ENCODE measurements at places on chromosomes 12 and 14.
A peak's percentile ranks its signal among the peaks of the same experiment; 100 is the strongest.

DNA sequence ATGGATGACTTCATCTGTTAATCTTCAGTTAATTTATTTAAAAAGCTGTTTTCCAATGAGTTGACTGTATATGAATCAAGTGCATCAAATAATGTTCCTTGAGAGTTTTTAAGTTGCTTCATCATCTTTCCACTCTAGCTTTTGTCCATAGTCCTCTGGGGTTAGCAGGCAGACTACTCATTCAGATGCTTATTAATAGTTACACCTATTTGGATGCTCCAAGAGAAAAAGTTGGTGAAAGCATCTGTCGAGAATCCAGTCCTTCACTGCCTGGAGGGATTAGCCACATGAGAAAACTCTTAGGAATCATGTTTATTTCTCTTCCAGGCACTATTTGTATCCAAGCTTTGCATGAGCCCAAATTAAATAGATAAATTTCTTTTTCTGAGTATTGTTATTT, 70.2 kb downstream of the DACT1 start:
- no peak for DNase-seq

GRCh38 chr14:99513183-99513694, 32.0 kb downstream of the CCNK start:
- DNase-seq, result no peak

- DNase-seq, result no peak
Measured at GRCh38 chr12:42484996-42485395, 104.5 kb downstream of the PRICKLE1 start.

DNA sequence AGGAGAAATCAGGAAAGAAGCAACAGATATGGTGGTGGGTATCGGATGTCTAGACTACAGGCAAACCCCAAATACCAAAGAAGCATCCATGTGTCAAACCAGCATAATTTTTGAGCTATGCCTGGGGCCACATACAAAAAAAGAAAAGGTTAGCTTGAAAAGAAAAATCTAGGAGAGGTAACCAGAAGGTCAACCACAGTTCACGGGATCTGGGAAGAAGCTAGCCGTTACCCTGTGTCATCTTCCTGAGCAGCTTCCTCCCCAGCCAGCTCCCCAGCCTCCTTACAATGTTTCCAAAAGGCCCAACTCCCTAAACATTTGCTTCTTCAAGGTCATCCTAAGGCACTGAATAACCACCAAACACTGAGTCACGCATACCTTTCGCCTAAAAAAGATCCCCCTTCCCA, 3.1 kb downstream of the SINHCAF start:
- no peak for DNase-seq

GRCh38 chr12:44873898-44874297, 2.2 kb downstream of the NELL2 start:
- DNase-seq, result no peak

GRCh38 chr12:104526320-104526719, 69.6 kb downstream of the CHST11 start:
- DNase-seq, result no peak

DNA sequence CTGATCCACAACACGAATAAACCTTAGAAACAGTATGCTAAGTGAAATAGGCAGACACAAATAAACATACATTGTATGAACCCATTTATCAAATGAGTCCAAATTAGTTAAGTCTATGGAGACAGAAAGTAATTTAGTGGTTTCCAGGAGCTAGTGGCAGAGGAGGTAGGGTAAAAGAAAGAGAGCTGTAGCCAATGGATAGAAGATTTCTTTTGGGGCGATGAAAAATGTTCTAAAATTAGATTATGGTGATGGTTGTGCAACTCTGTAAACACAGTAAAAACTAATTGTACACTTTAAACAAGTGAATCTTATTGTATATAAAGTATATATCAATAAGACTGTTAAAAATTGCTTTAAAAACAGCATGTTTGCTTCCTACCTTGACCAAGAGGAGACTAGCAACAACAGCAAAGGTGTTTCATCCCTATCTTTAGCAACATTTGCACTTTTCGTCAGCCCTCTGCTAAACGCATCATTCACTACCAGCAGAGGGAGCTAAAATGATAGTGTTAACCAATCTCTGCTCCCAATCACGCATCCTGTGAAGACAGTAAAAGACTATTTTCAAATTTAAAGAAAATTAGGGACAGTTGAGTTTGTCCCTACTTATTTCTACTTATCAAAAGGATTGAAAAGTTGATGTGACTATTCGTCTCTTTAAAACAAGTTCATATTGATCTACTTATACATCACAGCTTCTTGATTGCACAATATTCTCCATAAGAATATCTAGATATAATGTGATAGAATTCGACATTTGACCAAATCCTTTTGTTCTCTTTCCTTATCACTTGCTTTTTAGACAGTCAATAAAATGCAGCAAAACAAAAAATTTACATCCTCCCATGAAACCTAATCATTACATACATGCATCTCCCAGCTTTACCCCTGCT, 24.0 kb upstream of the LGR5 start:
- no peak for DNase-seq

DNA sequence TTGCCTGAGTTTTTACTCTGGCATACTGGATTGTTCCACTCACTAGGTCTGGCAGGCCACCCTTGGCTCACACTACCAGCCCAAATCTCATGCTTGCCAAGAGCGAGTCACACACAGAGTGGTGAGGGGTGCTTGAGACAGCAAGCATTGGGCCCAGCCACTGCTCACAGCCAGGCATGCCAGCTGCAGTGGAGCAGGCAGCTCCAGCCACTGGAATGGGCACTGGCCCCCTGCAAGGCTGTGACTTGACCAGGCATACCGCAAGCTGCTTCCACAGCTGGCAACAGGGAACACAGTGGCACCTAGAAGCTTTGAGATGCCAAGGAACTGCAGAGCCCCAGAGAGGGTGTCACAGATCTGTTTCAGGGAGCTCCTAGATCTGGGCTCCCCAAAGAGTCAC, 488.5 kb downstream of the LRFN5 start:
- no peak for DNase-seq

- no peak for DNase-seq
Measured at GRCh38 chr12:49121047-49121696, 10.0 kb downstream of the TUBA1B start.

DNA sequence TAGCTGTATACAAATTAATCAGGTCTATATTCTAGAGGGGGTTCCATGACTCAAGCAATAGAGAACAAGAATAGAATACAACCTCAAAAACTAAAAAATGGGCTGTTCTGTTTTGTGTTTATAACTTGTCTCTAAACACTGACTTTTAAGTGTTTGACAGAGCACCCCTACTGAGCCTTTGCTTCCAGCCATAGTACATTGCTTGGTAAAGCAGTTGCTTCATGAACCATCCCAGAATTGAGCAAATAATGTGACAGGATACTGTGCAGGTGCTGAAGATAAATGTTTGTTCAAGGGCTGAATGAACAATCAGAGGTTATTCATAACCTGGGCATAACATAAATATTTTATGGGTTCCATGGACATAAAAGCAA, 11.5 kb downstream of the SPTSSA start:
- no peak for DNase-seq

GRCh38 chr12:79378496-79378895, 312.3 kb downstream of the PAWR start:
- no peak for DNase-seq

GRCh38 chr12:99092100-99092851, 447.2 kb downstream of the APAF1 start:
- no peak for DNase-seq

GRCh38 chr12:109991586-109991985, 4.6 kb downstream of the GIT2 start:
- no peak for DNase-seq

DNA sequence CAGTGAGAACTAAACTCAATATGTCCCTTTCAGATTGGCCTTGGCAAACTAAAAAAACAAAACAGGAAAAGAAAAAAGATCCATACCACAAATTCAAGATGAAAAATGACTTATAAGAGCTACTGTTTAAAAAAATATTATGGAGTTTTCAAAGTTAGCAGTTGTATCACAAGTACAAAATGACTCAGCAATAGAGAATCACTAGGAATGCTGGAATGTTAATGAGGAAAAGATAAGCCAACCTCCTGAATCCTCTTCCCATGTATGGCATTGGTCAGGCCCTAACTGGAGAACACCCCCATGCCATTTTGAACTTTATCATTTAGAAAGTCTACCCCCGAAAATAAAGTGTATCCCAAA, 62.2 kb downstream of the PPP1R36 start:
- no peak for DNase-seq

DNA sequence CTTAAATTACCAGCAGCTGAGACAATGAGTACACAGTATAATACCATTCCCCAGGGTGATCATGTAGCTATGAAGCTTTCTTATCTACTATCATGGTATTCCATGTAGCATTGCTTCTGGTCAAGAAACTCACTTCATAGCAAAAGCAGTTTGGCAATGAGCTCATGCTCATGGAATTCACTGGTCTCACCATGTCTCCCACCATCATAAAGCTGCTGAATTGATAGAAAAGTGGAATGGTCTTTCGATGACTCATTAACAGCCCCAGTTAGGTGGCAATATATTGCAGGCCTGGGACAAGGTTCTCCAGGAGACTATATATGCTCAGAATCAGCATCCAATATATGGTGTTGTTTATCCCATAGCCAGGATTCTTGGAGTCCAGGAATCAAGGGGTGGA, 553.7 kb downstream of the FOXG1 start:
- no peak for DNase-seq

DNA sequence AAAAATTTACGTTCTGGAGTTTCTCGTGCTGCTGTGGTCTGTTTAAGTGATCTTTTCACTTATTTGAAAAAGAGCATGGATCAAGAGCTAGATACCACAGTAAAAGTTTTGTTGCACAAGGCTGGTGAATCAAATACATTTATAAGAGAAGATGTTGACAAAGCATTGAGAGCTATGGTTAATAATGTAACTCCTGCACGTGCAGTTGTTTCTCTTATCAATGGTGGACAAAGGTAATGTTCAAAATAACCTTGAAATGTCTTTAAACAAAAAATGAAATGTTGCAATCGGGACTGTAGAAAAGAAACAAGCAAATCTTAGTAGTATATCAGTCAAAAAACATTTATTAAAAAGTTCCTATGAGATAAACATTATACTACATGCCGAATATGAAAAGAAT, 39.3 kb upstream of the PRPF39 start:
- DNase-seq, result no peak

GRCh38 chr12:125454786-125455480, 389.7 kb downstream of the AACS start:
- no peak for DNase-seq

- DNase-seq, result no peak
Measured at GRCh38 chr14:38047195-38047902, 160.4 kb upstream of the SSTR1 start.

DNA sequence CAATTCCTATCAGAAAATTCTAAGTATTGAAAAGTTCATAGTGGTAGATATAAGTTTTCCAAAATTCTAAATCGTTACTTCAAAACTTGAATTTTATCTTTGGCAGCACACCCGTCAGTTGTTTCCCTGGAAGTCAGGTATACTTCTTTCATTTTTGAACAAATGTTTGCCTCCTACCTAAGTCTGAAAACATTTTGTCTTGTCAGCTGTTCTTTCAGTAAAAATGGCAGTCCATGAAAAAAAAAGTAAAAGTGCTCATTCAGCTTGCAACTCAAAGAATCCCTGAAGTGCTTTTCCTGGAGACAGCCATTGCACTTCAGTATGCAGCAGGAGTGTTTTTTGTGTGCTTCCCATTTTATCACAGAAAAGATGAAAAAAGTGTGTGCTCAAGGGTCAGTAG, 130.1 kb upstream of the NEDD1 start:
- no peak for DNase-seq

GRCh38 chr14:69574263-69574953, at the start of gene CCDC177:
CCDC177 (minus strand) TSS chr14:69574871; CDS start chr14:69573622, 1,249 bp downstream.
- peak; percentile 67 for DNase-seq

DNA sequence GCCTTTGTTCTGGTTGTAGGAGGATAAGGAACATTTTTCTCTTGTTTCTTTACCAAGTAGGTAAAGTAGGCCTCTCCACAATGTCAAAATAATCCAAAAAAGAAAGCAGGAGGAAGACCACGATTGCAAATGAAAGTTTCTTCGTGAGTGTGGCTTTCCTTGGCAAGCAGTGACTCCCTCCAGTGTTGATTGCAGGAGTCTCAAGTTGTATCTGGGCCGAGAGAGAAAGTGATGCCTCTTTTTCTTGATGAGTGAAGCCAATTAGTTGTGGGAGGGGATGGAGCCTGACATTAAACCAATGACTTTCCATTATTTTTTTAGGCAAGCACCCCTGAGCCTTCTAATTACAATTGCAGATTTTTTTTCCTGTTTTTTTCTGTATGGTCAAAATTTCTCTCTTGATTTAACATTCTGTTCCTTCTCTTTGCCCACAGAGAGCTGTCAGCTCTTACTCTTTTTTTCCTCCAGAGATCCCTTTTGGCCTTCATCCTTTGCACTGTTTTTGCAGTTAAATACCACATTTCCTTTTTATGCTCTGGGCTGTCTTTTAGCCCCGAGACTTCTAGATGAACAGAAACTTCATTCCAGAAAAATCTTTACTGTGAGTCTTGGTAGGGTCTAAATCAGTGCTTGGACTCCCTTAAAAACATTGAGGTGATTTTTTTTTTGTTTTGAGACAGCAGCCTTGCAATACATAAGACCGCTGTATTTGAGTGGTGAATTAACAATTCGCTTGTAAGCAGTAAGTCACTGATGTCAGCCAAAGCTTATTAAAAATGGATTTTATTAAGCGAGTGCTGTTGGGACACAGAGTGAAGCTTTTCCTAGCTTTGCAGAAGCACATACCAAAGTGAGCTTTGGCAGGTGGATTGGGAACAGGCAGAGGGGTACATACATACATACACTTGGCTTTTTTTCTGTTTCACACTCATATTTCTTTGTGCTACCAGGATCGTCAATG, 15.8 kb downstream of the FBXW8 start:
- DNase-seq, result no peak

GRCh38 chr14:56339855-56340701, 221.9 kb downstream of the PELI2 start:
- DNase-seq, result no peak

DNA sequence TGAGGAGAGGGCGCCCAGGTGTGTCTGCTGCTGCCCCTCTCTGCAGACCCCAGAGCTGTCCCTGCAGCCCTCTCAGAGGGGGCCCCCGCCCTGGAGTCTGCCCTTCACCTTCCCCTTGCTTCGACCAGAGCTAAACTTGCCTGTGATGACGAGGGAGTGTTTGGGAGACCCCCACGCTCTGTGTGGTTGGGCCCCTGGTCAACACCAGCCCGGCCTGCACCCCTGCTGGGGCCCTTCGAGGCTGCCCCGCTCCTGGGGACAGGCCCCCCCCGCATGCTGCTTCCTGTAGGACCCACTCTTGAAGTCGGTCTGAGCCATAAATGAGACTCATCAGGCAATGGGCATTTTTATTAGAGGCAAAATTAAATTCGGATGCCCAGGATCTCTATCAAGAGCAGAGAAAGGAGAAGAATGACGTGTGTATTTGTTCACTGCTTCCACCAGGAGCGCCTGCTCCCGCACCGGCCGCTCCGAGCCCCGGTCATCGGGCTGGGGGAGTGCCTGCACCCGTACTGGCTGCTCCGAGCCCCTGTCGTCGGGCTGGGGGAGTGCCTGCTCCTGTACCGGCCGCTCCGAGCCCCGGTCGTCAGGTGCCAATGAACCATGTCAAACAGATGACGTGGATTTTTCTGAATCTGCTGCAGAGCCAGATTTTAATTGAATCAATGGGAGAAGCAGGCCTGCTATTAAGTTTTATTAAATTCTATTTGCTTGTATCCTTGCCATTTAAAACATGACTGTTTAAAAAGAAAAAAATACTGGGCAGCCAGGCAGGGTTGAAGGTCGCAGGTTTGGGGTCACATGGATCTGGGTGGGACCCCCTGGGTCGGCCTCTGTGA, 47.7 kb downstream of the NOC4L start:
- DNase-seq, result no peak

GRCh38 chr14:72404998-72405397, 472.8 kb downstream of the RGS6 start:
- no peak for DNase-seq
